NCI-H460 (cell line): ENCODE measurements at places on chromosomes 16 and 17. TPM values are rescaled to one million over a fixed set of nuclear protein-coding genes. Genes with fewer than 3 reads are reported as not detected.

DNA sequence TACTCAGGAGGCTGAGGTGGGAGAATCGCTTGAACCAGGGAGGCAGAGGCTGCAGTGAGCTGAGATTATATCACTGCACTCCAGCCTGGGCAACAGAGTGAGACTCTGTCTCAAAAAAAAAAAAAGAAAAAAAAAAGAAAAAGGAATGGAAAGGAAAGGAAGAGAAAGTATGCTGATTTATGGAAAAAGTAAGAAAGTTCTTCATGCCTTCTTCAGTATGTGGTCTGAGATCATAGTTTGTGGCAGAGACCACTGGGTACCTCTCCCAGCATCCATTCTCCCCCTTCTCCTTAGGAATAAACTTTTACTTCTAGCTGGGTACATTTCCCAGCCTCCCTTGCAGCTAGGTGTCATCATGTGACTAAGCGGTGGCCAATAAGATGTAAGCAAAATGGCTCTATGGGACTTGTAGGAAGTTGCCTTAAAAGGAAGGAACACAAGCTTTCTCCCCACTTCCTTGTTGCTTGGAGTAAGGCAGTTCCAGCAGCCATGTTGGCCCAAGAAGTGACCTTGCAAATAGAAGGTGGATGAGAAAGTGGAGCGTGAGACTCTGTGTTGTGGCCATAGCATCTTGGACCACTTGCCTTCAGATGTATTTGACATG lies 26.1 kb upstream of the XPO6 start:
- DNase-seq, result no peak

GRCh38 chr17:7398612-7399011 lies 4.3 kb upstream of the PLSCR3 start:
- DNase-seq, result no peak

- no peak for DNase-seq
Measured at GRCh38 chr16:9870962-9871361, 311.3 kb downstream of the GRIN2A start.

DNA sequence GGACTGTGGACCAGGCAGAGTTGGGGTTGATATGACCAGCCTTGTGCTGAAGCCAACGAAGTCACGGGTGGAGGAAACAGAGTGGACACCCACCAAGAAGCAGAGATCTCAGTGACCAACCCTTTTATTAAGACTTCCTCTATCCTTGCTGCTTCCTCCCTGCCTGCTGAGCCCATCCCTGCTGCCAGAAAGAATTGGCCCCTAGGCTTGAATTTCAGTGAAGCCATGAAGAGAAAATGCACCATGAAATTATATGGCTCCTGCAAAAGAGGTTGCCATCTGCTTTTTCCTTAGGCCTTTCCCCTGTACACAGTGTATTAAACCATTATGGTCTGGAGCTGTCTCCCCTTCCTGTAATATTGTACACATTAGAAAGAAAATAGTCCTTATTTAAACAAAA lies 246.7 kb downstream of the HS3ST3B1 start:
- DNase-seq, result no peak

- peak; percentile 50 for DNase-seq
Measured at GRCh38 chr17:3959295-3959899, 4.8 kb downstream of the ATP2A3 start.

DNA sequence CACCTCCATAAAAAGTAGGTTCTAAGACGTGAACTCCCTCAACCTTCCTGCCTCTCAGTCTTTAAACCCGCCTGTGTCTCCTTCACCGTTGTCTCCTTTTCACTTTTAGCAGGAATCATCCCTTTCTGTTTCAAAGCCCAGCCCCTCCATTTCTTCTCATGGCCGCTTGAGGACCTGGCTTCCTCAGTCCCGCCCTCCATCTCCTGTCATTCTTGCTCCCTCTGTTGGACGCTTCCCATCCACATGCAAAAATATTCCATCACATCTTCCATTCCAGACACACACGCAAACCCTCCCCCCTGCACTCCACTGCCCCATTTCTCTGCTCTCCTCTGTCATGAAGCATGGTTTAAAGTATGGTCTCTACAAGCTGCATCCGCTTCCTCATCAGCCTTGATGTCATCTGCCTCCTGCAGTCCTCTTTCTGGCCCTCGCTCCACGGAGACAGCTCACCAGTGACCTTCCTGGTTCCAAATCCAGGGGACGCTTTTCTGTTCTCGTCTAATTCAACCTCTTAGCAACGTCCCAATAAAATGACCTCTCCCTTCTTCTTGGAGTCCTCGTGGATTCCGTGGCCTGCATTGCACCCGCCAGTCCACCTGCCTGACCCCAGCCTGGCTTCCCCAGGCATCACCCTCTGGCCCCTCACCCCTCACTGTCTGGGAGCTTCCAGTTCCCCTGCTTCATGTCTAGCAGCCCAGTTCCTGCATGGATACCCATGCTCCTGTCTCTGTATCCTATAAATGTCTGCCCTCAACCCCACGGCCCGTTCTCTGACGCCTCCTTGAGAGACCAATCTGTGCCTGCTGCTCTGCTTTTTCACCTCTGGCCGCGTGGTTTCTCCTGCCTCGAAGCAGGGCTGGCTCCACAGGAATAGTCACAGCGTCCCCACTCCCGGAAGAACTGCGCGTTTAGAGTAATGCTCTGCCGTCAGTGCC lies 26.2 kb downstream of the ANKRD40 start:
- DNase-seq, result peak; percentile 83

DNA sequence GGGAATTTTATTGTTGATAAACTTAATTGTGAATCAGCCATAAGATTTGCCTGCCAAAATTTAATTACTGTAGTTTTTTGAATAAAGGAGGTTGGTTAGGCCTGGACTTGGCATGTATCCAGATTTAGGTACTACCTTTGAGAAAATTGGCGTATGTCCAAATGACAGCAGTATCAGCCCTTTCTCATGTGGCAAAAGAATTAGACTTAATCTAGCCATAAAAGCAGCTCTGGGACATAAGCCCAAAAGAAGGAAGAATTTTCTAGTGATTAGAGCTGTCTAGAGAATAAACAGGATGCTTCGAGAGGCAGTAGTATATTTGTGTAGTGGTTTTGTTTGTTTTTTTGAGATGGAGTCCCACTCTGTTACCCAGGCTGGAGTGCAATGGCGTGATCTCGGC lies 27.7 kb downstream of the PPM1E start:
- no peak for DNase-seq

DNA sequence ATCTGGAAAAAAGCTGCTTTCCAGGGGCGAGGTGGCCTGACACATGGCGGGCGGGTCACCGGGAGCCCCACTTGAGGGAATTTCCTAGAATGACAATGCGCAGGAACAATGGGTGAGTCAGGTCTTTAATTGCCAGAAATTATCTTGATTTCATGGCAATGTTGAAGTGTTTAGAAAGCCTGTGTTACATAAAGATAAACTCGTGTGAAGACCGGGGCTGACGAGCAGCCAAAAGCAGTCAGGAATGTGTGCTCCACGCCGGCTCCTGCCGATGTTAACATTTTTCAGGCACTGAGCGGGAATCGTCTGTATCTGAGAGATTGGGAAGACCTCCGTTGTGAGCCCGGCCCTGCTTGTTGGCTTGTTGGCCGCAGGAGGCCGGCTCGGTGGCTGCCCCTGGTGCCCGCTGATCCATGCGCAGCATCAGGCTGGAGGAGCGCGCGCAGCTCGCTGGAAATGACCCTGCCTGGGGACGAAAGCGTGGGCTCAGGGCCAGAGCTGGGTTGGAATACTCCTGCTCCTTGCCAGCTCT lies 353.1 kb downstream of the FOXL1 start:
- no peak for DNase-seq

GRCh38 chr16:69133373-69133954 lies 1.0 kb downstream of the UTP4 start:
- no peak for DNase-seq

- no peak for DNase-seq
Measured at GRCh38 chr16:24188021-24188542, 68.1 kb upstream of the CACNG3 start.

GRCh38 chr16:21071741-21072140 lies 78.9 kb downstream of the DNAH3 start:
- DNase-seq, result no peak

DNA sequence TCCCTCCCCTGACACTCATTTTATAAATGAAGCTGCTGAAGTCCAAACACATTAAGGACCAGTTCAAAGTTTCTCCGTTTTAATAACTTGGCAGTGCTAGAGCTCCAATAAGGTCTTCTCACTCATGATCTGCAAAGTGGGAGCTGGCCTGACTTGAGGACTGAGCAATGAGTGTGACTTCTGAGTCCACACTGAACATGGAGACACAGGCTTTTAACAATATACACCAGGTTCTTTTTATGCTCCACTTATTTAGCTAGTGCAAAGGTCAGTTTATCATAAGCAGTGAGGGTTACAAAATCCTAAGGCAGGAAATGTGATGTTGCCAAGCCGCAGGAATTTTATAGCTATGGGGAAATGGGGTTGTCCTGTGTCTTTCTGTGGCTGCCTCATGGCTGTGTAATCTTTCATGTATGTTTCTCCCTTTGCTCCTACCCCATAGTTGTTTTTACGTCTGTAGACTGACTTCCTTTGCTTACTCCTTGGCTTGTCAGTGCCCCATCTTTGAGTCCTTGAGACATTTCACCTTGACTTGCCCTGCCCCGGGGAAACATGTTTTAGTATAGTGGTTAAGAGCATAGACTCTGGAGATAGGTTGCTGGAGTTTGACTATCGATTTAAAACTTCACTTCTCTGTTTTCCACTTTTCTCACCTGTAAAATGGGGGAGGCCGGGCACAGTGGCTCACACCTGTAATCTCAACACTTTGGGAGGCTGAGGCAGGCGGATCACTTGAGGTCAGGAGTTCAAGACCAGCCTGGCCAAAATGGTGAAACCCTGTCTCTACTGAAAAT lies 12.2 kb upstream of the MMD start:
- peak; percentile 19 for DNase-seq

- DNase-seq, result no peak
Measured at GRCh38 chr16:47657977-47658376, 196.8 kb downstream of the PHKB start.

DNA sequence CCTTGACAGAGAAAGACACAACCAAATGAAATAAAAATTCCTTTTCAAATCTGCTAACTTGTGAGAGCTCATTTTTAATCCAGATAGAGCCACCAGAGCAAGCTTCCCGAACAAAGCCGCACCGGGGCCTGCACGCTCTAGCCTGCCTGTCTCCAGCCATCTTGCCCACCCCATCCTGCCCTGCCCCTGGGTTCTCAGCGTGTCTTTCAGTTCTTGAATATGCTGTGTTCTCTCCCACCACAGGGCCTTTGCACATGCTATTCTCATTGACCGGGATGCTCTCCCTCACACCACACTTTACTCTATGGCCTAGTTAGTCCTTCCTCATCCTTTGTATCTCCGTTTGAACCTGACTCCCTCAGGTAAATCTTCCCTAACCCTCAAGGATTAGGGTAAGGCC lies 14.7 kb downstream of the SMIM5 start:
- DNase-seq, result no peak

DNA sequence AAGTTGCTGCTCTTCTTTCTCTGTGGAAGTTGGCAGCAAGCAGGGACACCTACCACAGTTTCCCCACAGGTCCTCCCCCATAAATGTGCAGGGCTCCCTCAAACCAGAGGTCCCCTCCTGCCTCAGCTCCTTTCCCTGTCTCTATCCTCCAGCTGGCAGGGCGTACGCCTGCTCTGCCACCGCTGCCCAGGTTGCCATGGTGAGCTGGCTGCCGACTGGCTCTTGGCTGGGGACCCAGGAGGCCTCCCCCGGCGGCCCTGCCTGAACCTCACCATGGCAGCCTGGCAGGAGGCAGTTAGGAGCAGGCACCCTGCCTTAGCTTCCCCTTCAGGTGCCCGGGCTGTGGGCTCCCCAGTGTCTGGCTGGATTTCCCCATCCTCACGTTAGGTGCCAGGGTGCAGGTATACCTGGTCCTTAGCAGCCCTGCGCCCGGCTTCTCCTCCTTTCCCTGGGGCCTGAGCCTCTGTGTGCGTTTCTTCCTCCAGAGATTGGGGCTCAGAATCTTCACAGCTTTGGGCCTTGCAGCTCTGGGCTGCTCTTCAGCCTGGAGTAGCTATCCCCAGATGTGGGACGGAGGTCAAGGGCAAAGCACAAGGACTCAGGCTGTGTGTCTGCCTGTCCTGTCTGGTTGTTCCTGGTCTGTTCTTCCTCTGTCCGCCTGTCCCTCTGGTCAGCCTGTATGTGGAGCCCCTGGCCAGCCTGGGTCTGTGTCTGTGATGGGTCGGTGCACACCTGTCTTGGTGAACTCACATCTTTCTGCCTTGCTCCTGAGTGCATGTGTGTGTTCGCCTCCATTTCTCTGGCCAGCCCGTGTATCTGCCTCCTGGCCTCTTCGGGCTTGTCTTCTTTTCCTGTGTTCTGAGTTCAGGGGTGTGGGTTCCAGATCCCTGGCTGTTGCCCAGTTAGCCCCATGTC lies 15.7 kb downstream of the GJD3 start:
- no peak for DNase-seq

- no peak for DNase-seq
Measured at GRCh38 chr16:11092788-11093571, 148.6 kb downstream of the CLEC16A start.

- no peak for DNase-seq
Measured at GRCh38 chr17:32859857-32860525, 16.9 kb downstream of the MYO1D start.

DNA sequence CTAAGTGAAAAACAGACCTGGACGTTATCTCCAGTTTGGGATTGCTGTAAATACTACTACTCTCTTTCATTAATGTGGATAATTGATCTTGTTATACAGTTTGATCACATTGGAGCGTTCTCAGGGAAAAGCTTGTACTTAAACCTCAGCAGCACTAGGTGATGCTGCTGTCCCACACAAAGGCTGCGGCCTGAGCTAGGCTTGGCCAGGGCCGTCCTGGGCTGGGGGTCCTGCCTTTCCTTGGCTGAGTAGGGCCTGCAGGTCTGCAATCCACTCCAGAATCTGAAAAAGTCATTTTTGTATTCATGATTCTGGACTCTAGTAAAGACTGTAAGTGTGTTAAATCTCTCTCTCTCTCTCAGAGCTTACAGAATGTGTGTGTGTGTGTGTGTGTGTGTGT lies 23.7 kb upstream of the PMFBP1 start:
- no peak for DNase-seq

- no peak for DNase-seq
Measured at GRCh38 chr17:73307130-73307529, 4.7 kb downstream of the CDC42EP4 start.

Gene EXOC3L1
- not detected in 2 replicates for total RNA-seq

Gene GNG13
- not detected in 2 replicates for total RNA-seq

Gene ALOX12
- not detected in 2 replicates for total RNA-seq

Gene ETV4
- total RNA-seq, result 210 and 229 TPM in 2 replicates

Gene OTOA
- not detected in 2 replicates for total RNA-seq

Gene SLC13A2
- total RNA-seq, result not detected in 2 replicates

Gene KRTAP2-3
- total RNA-seq, result not detected in 2 replicates

Gene FBXL16
- total RNA-seq, result 1.7 and 2.0 TPM in 2 replicates

Gene SLC5A11
- total RNA-seq, result not detected in 2 replicates

Gene PTX4
- 0.15 TPM in 1 of 2 replicates, not detected in the other for total RNA-seq

Gene HS3ST3A1
- total RNA-seq, result 9.0 and 19.7 TPM in 2 replicates

Gene NPIPA3
- 1.3 and 4.9 TPM in 2 replicates for total RNA-seq

Gene C16orf74
- 1.8 and 2.9 TPM in 2 replicates for total RNA-seq

Gene DNASE1L2
- total RNA-seq, result 0.84 and 1.6 TPM in 2 replicates

Gene TEKT3
- not detected in 2 replicates for total RNA-seq

Gene MYLK3
- 0.10 and 0.40 TPM in 2 replicates for total RNA-seq

Gene KIF2B
- total RNA-seq, result not detected in 2 replicates
